ENCODE measurements at places on chromosomes 2 and 18.

DNA sequence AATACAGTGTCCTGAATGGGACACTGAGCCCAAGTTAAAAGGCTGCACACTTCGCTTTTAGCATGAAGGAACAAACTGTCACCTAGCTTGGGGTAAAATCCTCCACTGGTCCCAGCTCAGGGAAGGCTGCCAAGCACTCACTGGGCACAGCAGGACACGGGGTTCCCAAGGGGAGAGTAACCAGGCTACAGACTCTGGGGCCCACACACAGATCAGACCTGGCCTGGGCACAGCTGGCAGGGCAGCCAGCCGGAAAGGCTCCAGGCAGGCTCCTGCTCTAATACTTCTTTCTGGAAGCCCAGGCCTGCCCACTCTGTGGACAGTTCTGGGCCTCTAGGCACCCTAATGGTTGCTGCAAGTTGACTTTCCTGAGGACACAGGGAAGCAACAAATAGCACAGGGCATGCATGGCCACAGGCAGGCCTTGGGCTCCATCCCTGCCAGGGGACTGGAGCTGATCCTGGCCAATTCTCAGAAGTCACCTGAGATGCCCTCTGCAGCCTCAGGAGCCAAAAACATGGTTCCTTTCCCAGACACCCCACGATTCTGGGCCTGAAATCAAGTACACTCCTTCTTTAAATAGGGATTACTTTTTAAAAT is 18.7 kb upstream of the SULT1C3 start:
- DNase-seq = no peak

GRCh38 chr2:156445296-156446220 is 9.4 kb downstream of the GPD2 start:
- DNase-seq = no peak

GRCh38 chr2:199916980-199917379 is 5.9 kb downstream of the C2orf69 start:
- no peak for DNase-seq

- no peak for DNase-seq
Measured at GRCh38 chr2:117760916-117761315, 53.6 kb upstream of the DDX18 start.

DNA sequence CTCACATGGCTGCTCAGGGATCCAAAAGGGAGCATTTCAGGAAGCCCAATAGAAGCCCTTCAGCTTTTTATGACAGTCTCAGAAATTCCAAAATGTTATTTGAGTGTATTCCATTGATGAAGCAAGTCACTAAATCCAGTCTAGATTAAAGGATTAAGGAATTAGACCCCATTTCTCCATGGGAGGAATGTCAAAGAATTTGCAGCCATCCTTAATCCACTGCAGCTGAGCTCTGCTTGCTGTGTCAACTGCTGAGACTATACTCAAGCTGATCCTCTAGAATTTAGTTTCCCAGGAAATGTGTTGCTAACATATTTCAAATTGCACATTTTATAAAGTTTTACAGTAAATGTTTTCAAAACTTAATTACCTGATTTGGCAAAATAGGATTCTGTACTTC is 28.4 kb upstream of the C2orf69 start:
- DNase-seq = no peak

- DNase-seq = no peak
Measured at GRCh38 chr2:111712940-111713515, 171.0 kb downstream of the ANAPC1 start.

GRCh38 chr2:45192991-45193390 is 183.7 kb upstream of the SIX2 start:
- DNase-seq = no peak

GRCh38 chr18:74446631-74447403 is 10.3 kb downstream of the DIPK1C start:
- DNase-seq = no peak

DNA sequence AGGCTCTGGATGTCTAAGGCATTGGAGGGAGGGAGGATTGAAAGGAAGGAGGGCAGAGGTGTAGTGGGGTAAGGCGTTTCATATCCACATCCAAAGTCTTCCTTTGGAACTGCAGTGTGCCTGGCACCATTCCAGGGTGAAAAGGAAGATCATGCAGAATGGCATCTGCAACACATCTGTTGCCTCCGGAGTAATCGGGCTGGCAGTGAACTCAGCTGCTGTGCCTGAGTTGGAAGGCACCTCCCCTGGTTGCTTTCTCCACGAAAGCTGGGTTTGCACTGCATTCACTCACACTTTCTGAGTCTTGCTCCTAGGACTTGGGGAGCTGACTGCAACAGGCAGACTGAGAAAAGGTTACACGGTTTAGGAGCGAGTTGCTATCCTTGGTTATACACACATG is 30.3 kb upstream of the SEC11C start:
- no peak for DNase-seq

DNA sequence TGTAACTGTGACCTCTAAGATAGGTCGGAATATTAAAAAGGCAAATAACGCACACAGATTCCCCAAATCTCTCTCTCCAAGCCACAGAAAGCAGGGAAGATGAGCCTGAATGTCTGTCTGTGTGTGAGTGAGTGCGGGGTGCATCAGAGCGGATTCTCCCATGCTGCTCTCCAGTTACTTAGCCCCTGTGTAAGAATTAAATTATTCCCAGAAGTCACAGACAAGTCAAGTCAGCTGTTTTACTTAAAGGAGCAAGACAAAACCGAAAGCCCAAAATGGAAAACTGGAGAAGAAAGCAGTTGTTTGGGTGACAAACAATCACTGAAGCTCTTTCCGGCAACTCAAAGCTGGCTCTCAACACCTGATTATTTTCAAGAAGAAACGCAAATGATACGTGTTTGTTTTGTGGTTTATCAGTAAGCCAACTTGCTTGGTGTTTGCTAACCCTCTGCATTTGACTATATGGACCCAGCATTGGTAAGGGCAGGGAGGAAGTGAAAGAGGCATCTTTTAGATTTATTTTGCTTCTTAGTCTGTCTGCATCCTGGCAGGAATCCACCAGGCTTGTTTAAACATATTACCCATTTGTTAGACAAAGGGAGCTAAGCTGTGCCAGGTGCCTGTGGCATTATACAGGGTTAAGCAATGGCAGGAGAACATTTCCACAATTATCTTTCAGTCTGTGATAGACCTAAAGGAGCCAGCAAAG is 121.5 kb upstream of the CREB1 start:
- no peak for DNase-seq

GRCh38 chr18:61245276-61245675 is 88.0 kb upstream of the CDH20 start:
- no peak for DNase-seq

- DNase-seq = no peak
Measured at GRCh38 chr2:36670881-36671595, 25.5 kb upstream of the VIT start.

- DNase-seq = no peak
Measured at GRCh38 chr2:70886541-70886987, 49.1 kb upstream of the ATP6V1B1 start.

GRCh38 chr2:9800975-9801726 is 42.1 kb upstream of the TAF1B start:
- DNase-seq = peak; percentile 58

DNA sequence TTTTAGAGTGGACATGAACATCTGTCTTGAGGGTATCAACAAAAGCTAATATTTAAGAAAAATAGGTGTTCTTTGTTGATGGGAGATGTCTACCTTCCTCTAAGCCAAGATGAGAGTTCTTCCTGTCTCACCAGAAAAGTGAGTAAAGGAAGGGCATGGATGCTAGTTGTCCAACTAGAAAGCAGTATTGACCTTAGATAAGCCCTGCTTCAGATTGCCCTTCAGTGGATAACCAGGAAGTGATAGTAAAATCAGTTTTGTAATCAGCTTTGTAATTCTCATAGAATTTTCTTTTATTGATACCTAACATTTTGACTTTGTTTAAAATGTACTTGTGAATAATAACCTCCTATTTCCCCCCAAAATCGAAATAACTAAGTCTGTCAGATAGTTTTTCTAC is 134.7 kb downstream of the ZNF407 start:
- DNase-seq = no peak

- DNase-seq = no peak
Measured at GRCh38 chr18:76923485-76924085, 101.2 kb downstream of the ZNF236 start.

DNA sequence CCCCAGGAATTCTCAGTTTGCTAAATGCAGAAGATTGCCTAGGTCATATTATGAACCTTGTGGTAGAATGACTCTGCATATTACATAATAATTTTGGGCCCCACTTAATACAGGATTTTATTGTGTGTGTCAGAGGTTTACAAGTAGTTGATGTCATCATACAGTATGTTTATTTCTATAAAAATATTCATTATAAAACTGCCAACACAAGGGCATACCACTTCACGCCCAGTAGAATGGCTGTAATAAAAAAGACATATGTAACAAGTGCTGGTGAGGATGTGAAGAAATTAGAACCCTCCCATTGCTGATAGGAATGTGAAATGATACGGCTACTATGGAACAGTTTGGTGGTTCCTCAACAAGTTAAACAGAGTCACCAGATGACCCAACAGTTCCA is 61.4 kb upstream of the TWSG1 start:
- DNase-seq = no peak

- no peak for DNase-seq
Measured at GRCh38 chr2:196544906-196545433, 94.5 kb upstream of the CCDC150 start.

- DNase-seq = no peak
Measured at GRCh38 chr2:84924173-84925106, 19.0 kb downstream of the TMSB10 start.

- no peak for DNase-seq
Measured at GRCh38 chr2:25920336-25920735, 42.0 kb upstream of the ASXL2 start.

GRCh38 chr18:23067236-23067635 is 68.0 kb upstream of the CABLES1 start:
- no peak for DNase-seq

GRCh38 chr2:241496003-241496707 is 12.2 kb downstream of the STK25 start:
- no peak for DNase-seq

GRCh38 chr2:120912101-120912985 is 176.7 kb downstream of the GLI2 start:
- DNase-seq = no peak

GRCh38 chr2:74461187-74462053 is 3.2 kb downstream of the WBP1 start:
- DNase-seq = no peak

DNA sequence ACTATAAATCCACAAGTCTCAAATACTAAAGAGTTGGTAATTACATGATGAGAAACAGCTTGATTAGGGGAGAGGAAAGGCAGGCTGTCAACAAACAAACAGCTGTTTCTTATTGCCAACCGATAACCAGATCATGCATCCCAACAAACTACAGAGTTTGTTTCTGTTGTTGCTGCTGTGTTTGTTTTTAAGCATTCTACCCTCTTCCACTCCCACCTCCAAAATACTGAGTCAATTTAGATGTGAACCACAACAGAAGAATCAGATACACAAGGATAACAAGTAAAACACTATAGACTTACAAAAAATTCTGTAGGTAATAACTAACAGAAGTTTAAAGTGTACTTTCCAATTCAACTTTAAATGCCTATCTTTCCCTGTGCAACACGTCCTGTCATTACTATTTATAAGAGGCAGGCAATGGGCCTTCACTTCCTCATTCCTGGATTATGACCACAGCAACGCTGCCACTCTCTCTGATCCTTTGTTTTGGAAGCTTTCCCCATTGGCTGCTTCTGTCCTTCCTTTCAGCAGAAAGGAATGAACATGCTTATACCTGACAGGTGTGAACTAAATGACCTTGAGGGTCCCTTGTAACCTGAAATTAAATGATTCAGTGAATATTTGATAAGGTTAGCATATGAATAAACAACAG is 152.0 kb downstream of the SRBD1 start:
- no peak for DNase-seq

DNA sequence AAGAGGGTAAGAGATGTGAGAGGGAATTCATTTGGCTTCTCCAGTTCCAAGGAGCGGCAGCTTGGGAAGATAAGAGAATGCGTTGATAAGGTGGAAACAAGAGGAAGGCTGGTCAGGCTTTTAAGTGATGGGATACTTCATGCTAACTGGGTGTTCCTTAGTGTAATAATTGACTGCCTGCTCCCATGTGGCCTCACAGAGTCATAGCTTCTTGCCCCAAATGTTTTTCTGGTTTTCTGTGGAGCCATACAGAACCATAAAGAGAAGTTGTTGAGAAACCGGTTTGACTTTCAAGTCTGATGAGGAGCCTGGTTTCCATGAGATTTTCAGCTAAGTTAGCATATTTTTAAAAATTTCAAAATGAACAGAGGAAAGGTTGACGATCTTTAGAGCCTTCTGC is 97.5 kb upstream of the ZFP36L2 start:
- no peak for DNase-seq

DNA sequence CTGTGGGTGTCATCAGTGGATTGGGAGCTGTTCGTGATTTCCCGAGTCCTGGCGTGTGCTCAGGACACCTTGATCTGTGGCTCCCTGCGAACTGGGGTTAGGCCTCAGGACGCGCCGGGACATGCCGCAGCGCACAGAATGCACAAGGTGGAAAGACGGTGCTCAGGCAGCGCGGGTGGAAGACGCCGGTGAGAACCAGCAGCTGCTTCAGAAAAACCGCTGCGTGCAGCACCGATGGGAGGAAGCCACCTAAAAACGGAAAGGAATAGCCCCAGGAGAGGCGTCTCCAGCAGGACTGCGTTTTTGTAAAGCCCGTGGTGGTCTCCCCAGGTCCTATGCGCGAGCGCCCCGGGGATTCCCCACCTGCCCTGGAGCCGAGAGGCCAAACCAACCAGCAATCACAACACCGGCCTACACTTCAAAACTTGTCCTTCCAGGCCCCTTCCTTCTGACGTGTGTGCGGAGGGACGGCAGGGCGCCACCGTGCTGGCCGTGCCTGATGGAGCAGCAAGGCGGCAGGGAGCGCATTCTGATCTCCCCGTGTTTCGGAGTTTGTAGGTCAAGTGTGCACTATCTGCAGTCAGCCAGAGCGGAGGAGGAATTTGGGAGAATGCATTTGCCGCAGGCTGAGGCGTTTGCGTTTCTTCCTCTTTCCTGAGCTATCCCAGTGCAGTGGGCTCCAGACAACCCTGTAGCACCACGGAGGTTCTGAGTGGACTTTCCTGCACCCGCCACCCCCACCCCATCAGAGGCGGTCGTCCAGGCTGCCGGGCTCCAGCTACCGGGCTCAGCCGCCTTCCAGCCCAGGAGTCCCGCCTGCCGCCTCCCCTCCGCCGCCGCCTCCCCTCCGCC is 32.2 kb downstream of the RTP5 start:
- no peak for DNase-seq

GRCh38 chr2:78832481-78832880 is 193.0 kb upstream of the REG3G start:
- DNase-seq = no peak

All from stimulated activated CD8-positive, alpha-beta memory T cell treated with anti-CD3 and anti-CD28 coated beads, Interleukin-7, amount 100 ng/mL, for 4 hours (primary cell).